ENCODE measurements at places on chromosomes 7 and 10.
A peak's percentile ranks its signal among the peaks of the same experiment; 100 is the strongest.

DNA sequence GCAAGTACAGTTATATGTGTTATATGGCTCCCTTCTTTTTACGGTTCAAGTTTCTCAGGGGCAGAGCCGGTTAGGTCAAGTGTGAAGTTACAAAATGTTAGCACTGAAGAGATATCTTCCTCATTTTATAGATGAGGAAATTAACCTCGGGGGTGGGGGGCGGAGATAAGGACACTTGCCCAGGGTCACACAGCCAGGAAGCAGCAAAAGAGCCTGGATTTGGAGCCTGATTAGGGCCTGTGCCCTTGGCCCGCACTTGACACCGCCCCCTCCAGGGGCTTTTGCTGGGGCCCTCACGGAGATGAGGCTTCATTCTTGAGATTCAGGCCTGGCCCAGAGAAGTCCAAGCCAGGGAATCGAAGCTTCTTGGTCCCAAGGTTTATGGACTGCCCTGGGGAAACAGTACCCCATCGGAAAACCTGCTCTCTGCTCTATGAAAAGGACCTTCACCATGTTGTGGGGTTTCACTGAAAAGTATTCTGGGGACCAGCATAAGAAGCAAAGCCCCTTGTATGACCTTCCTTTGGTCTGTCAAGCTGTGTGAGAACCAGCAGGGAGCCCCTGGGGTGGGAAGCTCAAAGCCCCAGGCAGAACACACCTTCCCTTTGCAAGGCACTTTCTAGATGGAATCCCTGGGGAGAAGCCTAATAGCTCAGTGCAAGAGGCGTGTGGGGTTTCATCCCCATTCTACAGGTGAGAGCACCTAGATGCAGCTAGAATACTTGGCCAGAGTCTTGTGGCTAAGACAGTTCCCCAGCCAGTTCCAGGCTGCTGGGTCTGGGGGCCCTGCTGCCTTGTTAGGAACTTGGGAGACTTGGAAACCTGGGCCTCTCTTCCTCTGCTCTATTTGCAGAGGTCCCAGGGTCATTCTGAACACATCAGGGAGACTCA is 21.9 kb downstream of the UNC5B start:
- DNase-seq, result no peak

- peak; percentile 21 for DNase-seq
Measured at GRCh38 chr7:44309271-44310091, 15.9 kb downstream of the CAMK2B start.

GRCh38 chr10:44154956-44155355 is 229.9 kb downstream of the CXCL12 start:
- DNase-seq, result no peak

DNA sequence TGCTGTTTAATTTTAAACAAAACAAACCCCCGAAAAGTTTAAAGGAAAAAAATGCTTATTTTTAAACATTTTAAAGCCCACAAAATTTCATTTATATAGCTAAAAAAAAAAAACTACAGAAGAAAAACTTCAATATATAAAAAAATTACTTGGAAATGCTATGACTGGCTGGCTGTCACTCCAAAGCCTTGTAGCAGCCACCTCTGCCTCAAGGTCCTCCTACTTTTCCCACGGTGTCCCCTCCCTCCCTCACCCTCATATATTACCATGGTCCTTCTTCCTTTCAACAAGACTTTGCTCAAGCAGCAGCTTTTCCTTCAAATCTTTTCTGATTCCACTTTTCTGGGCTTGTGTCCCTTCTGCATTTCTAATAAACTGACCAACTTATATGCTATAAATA is 122.0 kb downstream of the TPK1 start:
- DNase-seq, result no peak

GRCh38 chr10:72764151-72764550 is 72.2 kb downstream of the MCU start:
- DNase-seq, result no peak

- no peak for DNase-seq
Measured at GRCh38 chr7:37352974-37353948, 95.4 kb downstream of the ELMO1 start.

DNA sequence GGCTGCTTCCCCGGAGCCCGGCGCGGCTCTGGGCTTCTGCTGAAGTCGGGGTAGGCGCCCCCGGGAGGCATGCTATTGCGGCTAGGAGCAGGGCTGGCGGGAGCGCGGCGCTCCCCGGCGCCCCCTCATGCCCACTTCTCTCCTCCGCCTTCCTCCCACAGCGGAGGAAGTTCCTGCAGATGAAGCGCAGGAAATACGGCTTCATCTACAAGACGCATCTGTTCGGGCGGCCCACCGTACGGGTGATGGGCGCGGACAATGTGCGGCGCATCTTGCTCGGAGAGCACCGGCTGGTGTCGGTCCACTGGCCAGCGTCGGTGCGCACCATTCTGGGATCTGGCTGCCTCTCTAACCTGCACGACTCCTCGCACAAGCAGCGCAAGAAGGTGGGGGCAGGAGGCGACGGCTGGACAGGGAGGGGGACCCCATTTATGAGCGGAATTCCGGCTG is 479 bp downstream of the CYP26A1 start:
- DNase-seq, result no peak

GRCh38 chr10:126599949-126600682 is 70.4 kb downstream of the C10orf90 start:
- no peak for DNase-seq

- DNase-seq, result no peak
Measured at GRCh38 chr7:22333680-22334141, 23.2 kb downstream of the RAPGEF5 start.

GRCh38 chr7:155482511-155483183 is 24.7 kb downstream of the EN2 start:
- DNase-seq, result no peak

GRCh38 chr7:41787651-41788350 is 84.9 kb upstream of the INHBA start:
- no peak for DNase-seq

DNA sequence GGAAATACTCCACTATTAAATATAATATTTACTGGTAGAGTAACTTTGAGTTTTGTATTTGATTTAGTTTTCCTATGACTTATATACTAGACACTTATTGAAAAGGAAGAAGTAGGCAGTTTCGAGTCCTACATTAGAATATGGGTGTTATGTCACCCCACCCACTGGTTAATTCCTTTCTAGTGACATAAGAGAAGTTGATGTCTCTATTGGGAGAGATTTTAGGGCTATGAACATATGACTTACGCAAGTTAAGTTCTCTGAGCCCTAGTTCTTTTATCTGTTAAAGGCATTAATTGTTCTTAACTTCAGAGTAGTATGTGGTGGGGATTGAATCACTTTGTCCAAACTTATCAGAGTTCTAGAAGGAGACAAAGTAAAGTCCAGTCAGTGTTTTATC is 30.5 kb downstream of the CPED1 start:
- no peak for DNase-seq

DNA sequence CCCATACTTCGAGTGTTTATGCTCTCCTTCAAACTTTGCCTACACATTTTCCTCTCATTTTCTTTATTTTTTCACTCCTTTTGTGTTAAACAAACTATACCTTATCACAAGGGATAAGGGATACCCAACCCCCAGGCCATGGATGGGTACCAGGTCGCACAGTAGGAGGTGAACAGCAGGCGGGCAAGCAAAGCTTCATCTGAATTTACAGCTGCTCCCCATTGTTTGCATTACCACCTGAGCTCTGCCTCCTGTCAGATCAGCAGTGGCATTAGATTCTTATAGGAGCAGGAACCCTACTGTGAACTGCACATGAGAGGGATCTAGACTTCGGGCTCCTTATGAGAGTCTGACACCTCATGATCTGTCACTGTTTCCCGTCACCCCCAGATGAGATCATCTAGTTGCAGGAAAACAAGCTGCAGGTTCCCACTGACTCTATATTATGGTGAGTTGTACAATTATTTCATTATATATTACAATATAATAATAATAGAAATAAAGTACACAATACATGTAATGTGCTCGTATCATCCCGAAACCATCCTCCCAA is 28.5 kb downstream of the ZC3HC1 start:
- DNase-seq, result no peak

GRCh38 chr7:137578541-137578940 is 235.0 kb upstream of the PTN start:
- DNase-seq, result no peak

GRCh38 chr10:122140941-122141623 is 130.0 kb upstream of the BTBD16 start:
- no peak for DNase-seq

- no peak for DNase-seq
Measured at GRCh38 chr7:121084256-121084655, 95.7 kb downstream of the CPED1 start.

- DNase-seq, result no peak
Measured at GRCh38 chr7:49023345-49024328, 99.3 kb downstream of the CDC14C start.

GRCh38 chr10:111267673-111268072 is 190.8 kb downstream of the ADRA2A start:
- no peak for DNase-seq

DNA sequence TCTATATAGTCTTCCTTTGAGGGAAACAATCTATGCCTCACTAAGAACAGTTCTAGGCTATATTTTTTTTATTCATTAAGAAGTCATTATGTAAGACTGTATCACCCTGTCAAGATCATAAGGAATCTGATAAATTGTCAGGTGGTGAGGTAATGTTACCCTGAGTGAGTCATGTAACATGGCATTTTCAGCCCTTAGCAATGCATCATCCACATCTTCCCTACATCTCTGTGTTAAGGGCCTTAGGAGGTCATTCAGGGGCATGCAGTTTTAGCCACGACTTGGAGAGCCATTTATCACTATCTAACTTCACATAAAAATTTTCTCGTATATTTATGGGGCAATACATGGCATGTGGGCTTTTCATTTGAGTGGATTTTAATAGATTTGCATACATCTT is 924.5 kb upstream of the MBL2 start:
- no peak for DNase-seq

GRCh38 chr7:149753375-149754233 is 19.8 kb downstream of the ZNF467 start:
- no peak for DNase-seq

DNA sequence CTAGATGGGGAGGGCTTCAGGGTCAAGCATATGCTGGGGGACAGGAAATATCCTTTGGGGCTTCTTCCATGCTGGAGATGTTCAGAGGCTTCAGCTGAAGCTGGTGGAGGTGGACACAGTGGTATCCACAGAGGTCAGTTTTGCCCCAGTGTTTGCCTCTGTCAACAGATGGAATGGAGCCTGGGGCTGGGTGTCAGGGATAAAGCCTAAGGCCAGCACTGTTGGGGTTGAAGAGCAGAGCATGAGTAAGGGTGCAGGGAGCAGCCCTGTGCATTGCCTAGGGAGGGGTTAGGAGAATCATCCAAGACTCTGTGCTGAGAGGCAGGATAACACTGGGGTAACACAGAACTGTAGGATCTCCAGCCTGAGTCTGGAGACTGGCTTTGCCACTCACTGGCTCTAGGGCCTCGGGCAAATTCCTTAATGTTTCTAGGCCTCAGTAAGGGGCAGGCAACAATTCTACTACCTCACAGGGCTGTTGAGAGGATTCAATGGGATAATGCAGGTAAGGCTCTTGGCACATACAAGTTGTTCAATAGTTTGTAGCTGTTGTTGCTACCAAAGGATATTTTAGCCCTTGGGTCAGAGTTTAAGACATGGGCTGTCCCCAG is 21.8 kb upstream of the MYL7 start:
- DNase-seq, result no peak

DNA sequence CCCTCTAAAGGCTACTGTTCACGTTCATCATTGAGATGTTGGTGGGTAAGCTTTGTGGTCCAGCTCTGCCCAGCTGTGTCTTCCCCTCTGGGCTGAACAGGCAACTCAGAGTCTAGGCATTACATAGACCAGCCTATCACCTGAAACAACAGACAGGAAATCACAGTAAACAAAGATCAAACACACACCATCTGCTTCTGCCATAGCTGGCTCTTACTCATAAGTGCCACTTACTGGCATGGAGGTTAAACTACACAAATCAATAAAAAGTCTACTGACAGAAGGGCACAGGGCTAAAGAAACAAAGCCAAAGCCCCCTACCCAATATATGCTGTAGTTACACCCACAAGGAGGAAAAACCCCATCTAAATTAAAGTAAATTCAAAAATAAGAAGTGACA is 35.0 kb downstream of the SEPTIN14 start:
- no peak for DNase-seq

DNA sequence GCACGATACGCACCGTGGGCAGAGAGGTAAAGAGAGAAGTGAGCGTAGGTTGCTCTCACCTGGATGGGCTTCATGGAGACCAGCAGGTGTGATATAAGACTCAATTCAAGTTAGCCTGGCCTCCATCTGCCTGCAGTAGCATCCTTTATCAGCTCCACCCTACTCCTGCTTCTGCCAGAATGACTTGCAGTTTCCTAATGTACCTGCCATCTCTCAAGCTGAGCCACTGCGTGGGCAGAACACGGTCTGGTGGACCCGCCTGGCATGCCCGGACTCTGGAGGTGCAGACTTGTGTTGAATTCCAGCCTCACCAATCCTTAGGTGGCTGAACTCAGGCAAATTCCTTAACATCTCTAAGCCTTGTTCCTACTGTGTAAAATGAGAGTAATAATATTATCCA is 64.3 kb downstream of the STEAP1B start:
- no peak for DNase-seq

DNA sequence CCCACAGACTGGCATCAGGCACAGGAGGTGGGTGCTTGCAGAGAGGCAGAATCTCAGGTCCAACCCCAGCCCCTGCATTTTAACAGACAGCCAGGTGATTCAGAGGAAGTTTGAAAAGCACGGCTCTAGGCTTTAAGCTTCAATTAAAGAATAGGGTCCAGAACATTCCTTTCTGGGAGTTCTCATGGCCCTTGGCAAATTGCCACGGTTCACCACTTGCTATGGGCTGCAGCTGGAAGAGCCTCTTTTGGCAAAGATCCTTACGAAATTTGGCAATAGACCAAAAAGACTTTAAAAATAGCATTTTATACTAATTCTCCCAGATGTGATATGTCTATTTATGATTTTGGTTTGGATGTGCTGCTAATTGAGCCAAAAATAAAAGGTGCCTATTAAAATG is 148.1 kb downstream of the ITGA8 start:
- DNase-seq, result no peak

GRCh38 chr10:49585387-49585786 is 24.7 kb upstream of the SLC18A3 start:
- no peak for DNase-seq

DNA sequence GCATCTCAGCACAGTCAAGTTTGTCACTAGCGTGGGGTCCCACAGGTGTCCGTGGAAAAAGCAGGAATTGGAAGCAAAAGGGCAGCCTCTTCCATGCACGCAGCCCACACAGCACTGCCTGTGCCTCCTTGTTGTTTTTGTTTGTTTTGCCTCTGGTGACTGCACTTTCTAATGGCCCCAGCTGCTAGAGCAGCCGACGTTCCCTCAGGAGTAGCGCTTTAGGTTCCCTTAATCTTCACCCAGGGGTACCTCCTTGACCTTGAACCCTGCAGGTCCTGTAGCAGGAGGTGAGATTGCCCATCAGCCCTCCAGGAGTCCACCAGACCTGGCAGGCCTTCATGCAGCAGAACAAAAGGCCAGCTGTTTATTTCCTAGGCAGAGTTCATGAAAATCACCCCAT is 210.1 kb downstream of the CACNB2 start:
- DNase-seq, result no peak

DNA sequence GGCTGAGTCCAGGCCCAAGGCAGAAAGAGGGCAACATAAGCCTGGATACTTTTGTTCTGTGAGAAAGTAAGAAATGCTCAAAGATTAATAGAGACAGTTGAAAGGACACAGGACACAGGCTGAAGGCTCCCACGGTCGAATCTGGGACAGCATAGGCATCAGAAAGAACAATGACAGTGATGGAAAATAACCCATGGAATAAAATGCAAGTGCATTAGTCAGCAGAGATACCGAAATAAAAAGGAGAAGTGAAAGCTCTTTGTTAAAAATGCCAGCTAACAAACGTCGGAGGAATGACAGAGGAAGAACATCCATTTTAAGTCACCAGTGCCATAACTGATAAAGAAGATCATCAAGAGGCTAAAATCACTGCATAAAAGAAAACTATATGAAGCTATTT is 19.6 kb upstream of the AGAP5 start:
- DNase-seq, result no peak
